GM06990 (cell line): ENCODE measurements at places on chromosomes 6 and 20.
A peak's percentile ranks its signal among the peaks of the same experiment; 100 is the strongest.

- DNase-seq: peak; percentile 57
These were observed 56.5 kb downstream of the ARMC2 start for GRCh38 chr6:108904741-108905140.

- no peak for DNase-seq
These were observed 282.7 kb upstream of the PRDM1 start for GRCh38 chr6:105803442-105803841.

- no peak for DNase-seq
These were observed 738.4 kb downstream of the DHX35 start for GRCh38 chr20:39700528-39700927.

DNA sequence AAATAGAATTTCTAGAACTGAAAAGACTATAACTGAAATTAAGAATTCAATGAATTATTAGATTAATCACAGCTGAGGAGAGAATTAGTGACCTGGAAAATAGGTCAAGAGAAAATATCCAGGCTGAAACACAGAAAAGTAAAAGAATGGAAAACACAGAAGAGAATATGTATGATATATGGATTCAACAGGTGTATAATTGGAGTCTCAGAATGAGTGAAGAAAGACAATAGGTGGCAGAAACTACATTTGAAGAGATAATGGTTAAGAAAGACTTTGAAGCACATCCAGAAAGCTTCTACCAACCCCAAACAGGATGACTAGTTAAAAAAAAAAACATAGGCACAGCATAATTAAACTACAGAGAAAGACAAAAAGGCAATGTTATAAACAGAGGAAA, 196.2 kb upstream of the ASCC3 start:
- DNase-seq: no peak
